ENCODE measurements at places on chromosomes 2 and 18.

DNA sequence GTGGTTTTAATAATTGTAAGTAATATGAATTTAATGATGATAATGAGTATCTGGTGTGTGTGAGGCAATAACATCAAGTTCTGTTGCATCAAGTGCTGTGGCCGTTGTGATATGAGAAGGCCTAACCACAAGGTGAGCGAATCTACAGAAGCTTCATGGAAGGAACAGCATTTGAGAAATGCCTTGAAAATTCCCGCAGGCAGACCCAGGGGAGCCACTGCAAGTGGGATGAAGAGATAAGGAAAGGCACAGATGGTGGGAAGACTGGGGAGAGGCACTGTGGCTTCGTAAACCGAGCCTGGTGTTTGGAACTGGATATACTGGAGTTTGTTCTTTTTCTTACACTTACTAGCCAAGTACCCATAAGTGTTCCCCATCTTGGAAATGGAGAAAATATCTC lies 357.5 kb downstream of the PTPRM start:
- DNase-seq, result no peak

- DNase-seq, result no peak
These were observed 36.1 kb downstream of the TRPM8 start for GRCh38 chr2:233953087-233953801.

DNA sequence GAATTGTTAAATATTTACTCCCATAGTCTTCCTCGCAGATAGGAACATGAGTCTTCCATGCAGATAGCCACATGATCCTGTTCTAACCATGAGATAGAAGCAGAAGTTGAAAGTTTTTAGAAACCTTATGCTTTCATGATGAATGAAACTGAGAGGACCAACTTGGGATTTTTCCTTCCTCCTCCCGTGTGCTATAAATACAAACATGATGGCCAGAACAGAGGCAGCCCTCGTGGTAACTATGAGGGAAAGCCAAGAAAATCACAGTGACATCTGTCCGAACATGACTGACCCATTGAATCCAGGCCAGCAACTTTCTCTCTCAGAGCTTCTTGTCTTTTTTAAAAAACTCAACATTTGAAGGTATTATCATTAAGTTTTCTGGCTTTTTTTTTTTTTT lies 78.5 kb downstream of the ACAA2 start:
- no peak for DNase-seq

DNA sequence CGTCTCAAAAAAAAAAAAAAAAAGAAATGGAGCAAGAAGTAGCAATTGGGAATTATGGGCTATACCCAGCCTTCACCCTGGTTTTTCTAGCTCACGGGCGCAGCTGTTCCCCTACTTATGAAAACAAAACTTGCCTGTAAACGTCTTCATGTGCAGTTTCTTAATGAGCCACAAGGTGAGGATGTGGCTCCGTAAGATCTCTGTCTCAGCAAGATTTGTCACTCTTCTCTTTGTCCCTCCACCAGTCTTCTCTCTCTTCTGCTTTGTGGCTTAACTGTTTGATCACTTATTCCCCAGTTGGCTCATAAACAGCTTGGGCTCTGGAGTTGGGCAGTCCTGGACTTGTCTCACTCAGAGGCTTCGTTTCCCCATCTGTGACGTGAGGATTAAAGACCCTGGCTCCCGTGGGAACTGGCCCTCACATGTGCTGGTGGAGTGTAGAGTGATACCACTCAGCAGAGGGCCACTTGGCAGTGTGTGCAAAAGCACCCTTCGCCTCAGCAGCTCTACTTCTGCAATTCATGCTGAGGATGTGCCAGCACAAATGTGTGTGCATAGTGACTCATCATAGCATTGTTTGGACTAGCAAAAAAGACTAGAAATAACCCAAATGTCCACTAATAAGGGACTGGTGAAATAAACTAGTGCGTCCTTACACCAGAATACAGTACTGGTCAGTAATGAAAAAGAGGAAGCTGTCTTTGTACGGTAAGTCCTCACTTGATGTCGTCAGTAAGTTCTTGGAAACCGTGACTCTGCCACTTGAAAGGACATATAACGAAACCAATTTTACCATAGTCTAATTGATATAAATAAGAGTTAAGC lies 8.7 kb downstream of the CEP68 start:
- DNase-seq, result no peak

DNA sequence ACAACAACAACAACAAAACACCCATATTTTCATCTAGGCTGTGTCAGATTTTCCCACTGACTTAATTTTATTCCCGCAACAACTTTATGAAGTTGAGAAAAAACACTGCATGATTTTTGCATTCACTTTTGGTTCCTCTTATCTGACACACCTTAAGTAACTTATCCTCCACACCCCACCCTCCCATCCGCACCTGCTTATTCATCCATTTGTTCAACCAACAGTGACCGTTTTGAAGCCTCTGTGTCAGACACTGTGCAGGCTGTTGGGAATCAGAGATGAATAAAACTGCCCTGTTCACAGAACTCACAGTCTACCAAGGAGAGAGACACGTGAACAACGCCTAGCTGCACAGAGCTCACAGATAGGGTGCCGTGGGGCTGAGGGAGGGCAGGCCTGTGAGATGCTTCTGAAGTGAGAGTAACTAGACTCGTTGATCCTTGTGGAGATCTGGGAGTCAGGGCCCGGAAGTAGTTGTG lies 7.4 kb downstream of the CNNM4 start:
- DNase-seq, result no peak

DNA sequence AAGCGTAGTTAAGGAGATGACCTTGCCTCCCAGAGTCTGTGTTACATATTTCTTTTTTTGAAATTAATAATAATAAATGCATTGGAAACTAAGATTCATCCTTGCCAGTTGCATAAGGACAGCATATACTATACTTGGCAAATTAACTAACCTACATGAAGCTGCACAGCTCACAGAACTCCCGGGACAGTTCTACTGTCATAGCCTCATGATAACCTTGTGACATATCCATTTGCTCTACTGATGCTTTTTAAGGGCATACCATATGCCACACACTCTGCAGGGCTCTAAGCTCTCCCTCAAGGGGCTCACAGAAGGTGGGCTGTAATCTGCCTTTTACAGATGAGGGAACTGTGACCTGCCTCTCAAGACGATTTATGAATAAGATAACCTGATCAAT lies 3.8 kb downstream of the ITGB1BP1 start:
- no peak for DNase-seq

- no peak for DNase-seq
These were observed 63.5 kb downstream of the DCC start for GRCh38 chr18:52403291-52404021.

DNA sequence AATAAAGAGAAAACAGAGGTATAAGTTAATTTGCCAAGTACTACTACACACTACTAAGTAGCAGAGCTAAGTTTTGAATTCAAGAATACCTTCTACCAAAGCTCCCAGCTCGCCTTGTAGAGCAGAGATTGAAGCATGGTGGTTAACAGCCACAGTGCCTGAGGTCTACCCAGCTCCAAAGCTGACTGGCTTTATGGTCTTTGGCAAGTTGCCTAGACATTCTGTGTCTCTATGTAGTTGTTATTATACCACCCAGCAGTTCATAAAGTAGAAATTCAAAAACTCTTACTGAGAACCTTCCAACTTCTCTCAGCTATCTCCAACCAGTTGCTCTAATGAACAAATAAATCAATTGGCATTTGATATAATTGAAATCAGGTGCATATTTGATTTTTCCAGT lies 87.8 kb downstream of the PDE11A start:
- no peak for DNase-seq

DNA sequence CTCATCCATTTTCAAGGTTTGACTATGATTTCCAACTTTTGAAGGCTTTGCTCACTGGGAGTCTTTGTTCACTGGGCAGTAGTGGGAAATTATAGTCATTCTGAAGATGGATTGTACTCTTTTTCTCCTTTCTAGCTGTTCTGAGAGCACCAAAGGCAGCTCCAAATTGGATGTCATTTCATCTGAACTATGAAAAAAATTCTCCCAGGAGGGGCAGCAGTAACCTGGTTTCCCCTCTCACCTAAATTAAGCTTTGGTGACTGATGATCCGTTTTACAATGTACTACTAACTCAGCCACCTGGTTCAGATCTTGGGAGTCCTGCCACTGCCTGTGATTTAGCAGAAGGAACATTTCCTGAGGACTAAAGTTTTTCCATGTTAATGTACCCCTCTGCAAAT lies 17.6 kb downstream of the ARHGEF33 start:
- no peak for DNase-seq

GRCh38 chr18:52481116-52481515 lies 141.1 kb downstream of the DCC start:
- no peak for DNase-seq

- DNase-seq, result no peak
These were observed 69.2 kb downstream of the NRXN1 start for GRCh38 chr2:50962731-50963130.

GRCh38 chr2:235314371-235314930 lies 179.4 kb upstream of the AGAP1 start:
- DNase-seq, result no peak

DNA sequence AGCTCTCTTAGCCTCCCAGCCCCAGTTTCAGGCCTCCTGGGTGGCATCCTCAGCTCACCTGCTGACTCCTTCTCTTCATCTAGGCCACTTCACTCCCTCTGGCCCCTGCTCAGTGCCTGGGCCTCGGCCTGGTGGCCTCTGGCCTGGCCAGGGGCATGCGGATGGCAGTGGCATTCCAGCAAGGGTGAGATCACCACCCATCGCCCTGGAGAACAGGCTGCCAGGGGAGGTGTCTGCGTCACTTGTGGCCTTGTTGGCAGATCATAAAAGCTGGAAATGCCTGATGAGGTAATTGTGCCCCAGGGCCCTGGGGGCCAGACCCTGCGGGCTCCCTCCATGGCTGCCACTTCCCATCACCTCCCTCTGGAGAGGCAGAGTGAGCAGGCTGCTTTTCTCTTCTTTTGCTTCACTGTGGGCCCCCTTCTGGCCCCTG lies 72.5 kb upstream of the SMAD2 start:
- no peak for DNase-seq

DNA sequence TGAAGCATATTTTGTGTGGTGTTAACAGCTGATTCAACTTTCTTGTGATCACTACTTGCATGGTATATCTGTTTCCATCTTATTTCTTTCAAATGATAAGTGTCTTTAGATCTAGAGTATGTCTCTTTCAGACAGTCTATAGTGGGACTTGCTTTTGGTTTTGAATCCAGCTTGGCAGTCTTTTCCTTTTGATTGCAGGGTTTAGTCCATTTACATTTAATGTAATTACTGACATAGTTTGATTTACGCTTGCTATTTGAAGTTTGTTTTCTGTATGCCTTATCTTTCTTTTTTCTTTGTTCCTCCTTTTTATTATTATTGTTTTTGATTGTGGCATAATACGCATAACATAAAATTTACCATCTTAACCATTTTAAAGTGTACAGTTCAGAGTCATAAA lies 9.2 kb upstream of the RALBP1 start:
- DNase-seq, result no peak

- DNase-seq, result no peak
These were observed 295.8 kb upstream of the ACVR2A start for GRCh38 chr2:147549054-147549453.

GRCh38 chr2:185745864-185746859 lies 7.6 kb downstream of the FSIP2 start:
- DNase-seq, result no peak

- DNase-seq, result no peak
These were observed 27.1 kb downstream of the DRC1 start for GRCh38 chr2:26428846-26429245.

GRCh38 chr2:2112416-2113105 lies 218.5 kb downstream of the MYT1L start:
- DNase-seq, result no peak

GRCh38 chr2:428591-428990 lies 140.7 kb upstream of the ALKAL2 start:
- no peak for DNase-seq

GRCh38 chr2:184597571-184597991 lies 748 bp upstream of the ZNF804A start:
- no peak for DNase-seq

DNA sequence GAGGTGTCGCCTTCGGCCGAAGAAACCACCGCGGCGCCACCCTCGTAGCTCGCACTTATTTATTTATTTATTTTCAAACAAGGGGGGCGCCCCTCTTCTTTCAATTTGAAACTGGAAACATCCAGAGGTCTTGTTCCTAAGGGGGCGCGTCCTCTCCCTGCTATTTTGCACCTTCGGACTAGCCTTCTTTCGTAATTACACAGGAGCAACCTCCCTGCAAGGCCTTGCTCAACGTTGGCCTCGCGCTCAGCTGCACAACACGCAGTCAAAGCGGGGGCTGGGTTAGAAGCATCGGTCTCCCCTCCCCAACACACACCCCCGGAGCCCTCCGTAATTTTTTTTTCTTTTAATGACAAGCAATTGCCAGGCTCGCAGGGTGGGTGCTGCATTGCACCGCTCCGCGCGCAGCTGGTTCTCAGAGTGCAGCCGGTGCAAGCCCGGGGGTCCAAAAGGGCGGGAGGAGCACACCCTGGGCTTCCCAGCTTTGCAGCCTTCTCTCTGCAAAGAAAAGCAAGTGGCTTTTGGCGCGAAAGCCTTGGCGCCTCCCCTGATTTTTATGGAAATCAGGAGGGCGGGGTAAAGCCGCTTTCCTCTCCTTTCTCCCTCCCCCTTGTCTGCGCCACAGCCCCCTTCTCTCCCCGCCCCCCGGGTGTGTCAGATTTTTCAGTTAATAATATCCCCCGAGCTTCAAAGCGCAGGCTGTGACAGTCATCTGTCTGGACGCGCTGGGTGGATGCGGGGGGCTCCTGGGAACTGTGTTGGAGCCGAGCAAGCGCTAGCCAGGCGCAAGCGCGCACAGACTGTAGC lies at the start of gene MYCN:
TSS of gene MYCN (plus strand) at position 697 of the 807 bp plus-strand sequence. CDS start 1,515 bp downstream, outside the sequence.
- DNase-seq, result no peak

DNA sequence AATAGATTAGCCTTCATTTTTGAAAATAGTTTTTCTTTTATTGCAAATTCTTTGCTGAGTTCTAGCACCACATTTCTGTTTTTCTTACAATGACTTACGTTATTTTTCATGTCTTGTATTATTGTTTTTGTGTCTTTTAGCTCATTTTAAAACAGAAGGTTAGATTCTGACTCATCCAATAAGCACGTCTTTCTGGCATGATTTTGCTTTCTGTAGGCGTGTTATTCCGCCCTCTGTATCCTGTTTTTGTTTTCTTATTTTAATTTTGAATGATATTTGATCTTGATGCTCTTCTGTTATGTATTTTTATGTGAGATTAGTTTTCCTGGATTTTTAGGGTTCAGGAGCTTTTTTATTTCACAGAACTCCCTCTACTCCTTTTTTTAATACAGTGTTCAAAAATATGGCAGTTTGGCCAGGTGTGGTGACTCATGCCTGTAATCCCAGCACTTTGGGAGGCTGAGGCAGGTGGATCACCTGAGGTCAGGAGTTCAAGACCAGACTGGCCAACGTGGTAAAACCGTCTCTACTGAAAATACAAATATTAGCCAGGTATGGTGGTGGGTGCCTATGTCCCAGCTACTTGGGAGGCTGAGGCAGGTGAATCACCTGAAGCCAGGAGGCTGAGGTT lies 145.0 kb downstream of the CLIP4 start:
- no peak for DNase-seq

- no peak for DNase-seq
These were observed 994.0 kb downstream of the TSN start for GRCh38 chr2:122749405-122749804.

- DNase-seq, result no peak
These were observed 4.9 kb upstream of the TTC21B start for GRCh38 chr2:165958313-165958960.
